ENCODE measurements at places on chromosomes 12 and 14. TPM values are rescaled to one million over a fixed set of nuclear protein-coding genes. Genes with fewer than 3 reads are reported as not detected.

The IL22 gene
- not detected for total RNA-seq

The PPM1H gene
- 9.7 TPM for total RNA-seq

The SERPINA10 gene
- 0.43 TPM for total RNA-seq

The ANKRD9 gene
- total RNA-seq = 8.1 TPM

The CISTR gene
- total RNA-seq = not detected

The SMAGP gene
- total RNA-seq = 20.1 TPM

The ISCA2 gene
- 14.9 TPM for total RNA-seq

The ADAM21 gene
- 0.99 TPM for total RNA-seq

The MYF5 gene
- not detected for total RNA-seq

The OR4N5 gene
- total RNA-seq = not detected

The GNB3 gene
- total RNA-seq = 6.1 TPM

The P2RX2 gene
- not detected for total RNA-seq

The INTS13 gene
- 44.9 TPM for total RNA-seq

The DRAM1 gene
- 13.5 TPM for total RNA-seq

The RHOJ gene
- total RNA-seq = 0.77 TPM

The ANG gene
- total RNA-seq = 5.6 TPM

The RDH16 gene
- total RNA-seq = 0.52 TPM

The MSRB3 gene
- 2.1 TPM for total RNA-seq

The PPP4R4 gene
- 15.8 TPM for total RNA-seq

The SYCP3 gene
- 0.87 TPM for total RNA-seq

Measured in motor neuron (in vitro differentiated cells).